ENCODE measurements at places on chromosomes 1 and 21. TPM values are rescaled to one million over a fixed set of nuclear protein-coding genes. Genes with fewer than 3 reads are reported as not detected.

The BCL2L15 gene
- total RNA-seq: 0.13 TPM

DNA sequence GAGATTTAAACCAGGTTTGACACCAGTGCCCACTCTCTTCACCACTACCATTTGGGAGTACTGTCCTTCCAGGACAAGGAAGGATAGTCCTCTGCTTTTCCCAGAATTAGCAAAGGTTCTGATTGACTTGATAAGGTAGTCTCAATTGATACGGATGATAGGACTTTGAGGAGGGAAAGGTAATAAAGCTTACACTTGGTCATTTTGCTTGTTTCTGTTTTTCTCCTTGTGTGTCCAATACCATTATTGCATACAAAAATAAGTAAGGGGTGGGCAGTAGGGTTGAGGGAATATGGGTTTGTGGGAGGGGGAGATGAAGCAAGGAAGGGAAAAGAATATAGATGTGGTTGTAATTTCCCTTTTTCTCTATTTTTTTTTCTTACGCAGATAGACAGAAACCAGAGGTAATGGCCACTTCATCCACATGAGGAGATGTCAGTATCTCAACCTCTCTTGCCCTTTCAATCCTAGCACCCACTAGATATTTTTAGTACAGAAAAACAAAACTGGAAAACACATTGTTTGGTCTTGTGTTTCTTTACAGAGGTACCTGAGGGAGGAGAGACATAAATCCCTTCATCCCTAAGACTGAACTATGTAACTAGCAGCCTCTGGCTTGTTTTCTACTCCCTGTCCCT is 2.6 kb downstream of the C1orf56 start:
- DNase-seq: no peak

GRCh38 chr1:75613916-75614315 is 3.0 kb upstream of the SLC44A5 start:
- DNase-seq: no peak

DNA sequence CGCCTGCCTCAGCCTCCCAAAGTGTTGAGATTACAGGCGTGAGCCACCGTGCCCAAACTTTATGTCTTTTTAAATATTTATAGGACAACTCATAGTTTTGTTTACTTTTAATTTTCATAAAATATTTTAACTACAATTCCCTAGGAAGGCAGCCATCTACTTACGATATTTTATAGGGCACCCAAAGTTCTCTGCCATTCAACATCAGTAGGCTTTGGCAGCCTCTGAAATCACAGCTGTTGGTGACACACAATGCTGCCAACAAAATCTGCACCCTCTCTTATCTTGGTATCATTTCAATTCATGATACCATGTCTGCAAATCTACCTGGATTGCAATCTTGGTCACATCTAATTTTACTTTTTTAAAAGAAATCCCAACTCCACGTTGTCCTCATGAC is 27.1 kb upstream of the ERO1B start:
- DNase-seq: no peak

The ARTN gene
- total RNA-seq: not detected

DNA sequence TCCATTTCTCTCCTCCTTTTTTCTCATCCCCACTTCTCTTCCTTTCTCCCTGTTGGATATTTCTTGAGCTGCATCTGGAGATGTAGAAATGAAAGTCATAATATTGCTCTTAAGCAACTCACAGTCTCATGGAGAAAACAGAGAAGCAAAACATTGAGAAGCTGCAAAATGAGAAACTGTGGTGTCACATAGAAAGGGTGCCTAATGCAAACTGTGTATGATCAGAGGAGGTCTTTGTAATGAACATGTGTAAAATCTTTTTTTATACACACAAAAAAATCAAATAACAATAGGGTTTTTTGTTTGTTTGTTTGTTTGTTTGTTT is 11.8 kb upstream of the SLAMF7 start:
- DNase-seq: no peak

- DNase-seq: no peak
Observed at GRCh38 chr1:5913078-5913845, 79.0 kb downstream of the NPHP4 start.

The TRIM67 gene
- total RNA-seq: not detected

GRCh38 chr1:7373876-7374562 is 397.1 kb upstream of the VAMP3 start:
- DNase-seq: no peak

The MATN1 gene
- under 0.01 TPM for total RNA-seq

DNA sequence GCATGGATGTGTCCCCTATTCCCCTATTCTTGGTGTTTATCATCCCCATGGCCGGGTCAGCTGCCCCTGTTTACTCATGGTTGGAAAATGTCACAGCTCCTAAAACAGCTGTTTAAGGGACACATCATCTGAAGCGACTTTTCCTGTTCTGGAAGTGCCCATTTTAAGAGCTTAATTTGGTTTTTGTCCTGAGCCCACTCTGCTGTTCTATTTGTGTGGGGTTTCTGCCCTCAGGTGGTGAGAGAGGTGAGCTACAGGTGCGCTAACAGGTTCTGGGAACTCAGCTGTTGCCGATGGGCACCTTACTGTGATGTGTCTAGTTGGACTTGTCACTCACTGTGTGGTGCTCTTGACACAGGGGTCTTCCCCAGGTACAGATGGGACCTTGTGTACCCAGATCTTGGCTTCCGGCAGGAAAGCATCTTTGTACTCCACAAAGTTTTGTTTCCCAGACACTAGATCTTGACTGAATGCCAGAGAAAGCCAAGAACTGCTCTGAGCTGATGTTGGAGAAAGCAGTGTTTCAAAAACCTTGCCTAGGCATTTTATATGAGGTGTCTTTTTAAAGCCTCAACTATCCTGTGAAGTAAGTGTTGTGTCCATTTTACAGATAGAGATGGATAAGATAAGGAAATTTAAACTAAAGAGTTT is 59.0 kb upstream of the CD1D start:
- DNase-seq: peak; percentile 56

DNA sequence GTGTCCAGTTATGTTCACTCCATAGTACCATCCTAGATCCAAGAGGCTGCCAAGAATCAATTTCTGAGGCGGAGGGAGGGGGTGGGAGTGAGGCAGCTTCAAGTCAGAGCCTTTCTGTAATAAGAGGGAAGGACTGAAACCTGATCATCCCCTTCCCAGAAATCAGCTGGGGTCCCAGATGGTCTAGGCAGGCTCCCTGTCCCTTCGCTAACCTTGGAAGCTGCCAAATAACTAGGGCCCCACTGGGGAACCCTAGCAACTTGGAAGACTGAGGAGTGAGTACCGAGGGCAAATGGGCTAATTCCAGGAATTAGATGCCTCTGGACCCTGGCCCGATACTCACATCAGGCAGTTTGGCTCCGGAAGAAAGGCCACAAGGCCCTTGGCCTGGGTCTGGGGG is 113.3 kb downstream of the NAV1 start:
- no peak for DNase-seq

The CD48 gene
- total RNA-seq: not detected

The RAP1GAP gene
- total RNA-seq: not detected

The INSRR gene
- not detected for total RNA-seq

DNA sequence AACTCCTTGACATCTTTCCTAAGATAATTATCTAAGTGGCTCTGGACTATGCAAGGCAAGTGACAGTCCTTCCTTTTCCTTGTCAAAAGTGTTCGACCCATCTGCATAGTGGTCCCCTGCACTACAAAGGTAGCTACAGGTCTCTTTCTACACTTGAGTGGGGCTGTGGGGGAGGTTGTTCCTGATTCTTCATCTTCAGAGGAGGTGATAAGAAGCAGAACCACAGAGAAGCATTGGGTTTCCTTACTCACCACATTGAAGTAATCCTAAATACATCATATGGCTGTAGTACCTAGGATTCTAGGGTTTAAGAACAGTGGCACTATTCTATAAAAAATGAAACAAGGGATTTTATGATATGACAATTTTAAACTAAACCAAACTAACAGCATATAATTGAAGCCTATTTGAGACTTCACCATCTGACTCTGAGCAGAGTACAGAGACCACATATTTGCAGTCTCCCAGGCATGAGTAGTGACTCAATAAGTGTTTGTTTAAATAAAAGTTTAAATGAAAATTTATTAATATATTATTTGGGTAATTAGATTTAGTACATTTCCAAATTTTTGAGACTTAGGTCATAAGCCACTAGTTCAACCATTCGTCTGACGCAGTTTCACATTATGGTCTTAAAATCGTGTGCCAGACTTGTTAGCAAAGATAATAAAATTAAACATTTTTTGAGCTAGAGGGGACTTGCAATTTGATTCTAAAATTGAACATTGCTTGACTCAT is 54.9 kb upstream of the NEK7 start:
- DNase-seq: no peak

DNA sequence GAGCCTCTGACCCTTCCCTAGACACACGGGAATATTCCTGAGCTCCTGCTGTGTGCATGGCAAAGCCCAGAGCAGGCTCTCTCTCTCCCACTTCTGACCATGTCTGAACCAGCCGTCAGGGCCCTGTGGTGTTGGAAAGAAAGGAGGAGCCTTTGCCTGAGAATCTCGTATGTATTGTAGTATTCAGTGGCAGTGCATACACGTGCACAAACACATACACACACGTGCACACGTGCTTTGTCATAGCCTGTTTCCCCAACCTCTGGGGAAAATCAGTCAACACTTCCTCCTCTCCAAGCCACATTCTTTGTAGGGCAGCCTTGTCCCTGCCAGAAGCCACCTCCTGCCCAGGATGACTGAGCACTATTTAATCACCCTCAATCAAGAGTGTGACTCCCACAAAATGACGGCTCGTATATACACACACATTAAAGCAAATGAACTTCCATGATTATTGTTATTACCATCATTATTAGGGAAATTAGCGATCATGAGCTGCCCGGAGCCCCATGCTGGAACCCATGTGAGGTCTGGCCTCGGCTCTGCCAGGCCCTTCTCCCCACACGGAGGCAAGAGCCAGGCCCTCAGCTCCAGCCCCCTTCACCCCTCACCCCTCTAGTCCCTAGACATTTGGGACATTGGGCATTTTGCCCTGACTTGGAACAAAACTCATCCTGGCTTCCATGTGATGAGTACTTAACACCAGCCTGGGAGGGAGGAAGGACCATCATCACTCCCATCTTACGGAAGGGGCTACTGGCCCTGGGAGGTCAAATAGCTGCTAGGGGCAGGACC is 331.9 kb downstream of the NPHP4 start:
- no peak for DNase-seq

DNA sequence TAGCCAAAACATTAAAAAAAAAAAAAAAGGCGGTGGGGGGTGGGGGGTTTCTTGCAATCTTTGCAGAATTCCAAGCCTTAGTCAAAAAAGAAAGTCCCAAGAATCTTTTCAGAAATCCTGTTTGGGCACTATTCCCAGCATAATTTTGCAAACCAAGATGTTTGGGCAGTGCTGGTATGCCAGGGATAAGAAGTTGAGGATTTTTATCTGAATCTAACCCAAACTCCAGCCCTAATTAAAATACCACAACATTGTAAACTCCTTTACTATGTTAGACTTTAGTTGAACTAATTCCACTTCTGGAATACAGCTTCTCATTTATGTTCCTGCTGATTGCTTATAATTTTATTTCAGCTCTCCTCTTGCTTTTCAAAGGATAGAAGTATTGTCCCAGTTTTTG is 504.1 kb upstream of the ADGRL2 start:
- DNase-seq: no peak
